ENCODE measurements at places on chromosomes 11 and 22. TPM values are rescaled to one million over a fixed set of nuclear protein-coding genes. Genes with fewer than 3 reads are reported as not detected.

FAM227A gene
- total RNA-seq, result 2.4 TPM

SDHAF2 gene
- 33.8 TPM for total RNA-seq

CCDC157 gene
- 2.5 TPM for total RNA-seq

LMF2 gene
- total RNA-seq, result 48.0 TPM

LIF gene
- total RNA-seq, result 16.5 TPM

PVALB gene
- not detected for total RNA-seq
